ENCODE measurements at places on chromosomes 16 and 17.
A peak's percentile ranks its signal among the peaks of the same experiment; 100 is the strongest.

GRCh38 chr16:70591615-70592014, 54.7 kb upstream of the IL34 start:
- no peak for DNase-seq

DNA sequence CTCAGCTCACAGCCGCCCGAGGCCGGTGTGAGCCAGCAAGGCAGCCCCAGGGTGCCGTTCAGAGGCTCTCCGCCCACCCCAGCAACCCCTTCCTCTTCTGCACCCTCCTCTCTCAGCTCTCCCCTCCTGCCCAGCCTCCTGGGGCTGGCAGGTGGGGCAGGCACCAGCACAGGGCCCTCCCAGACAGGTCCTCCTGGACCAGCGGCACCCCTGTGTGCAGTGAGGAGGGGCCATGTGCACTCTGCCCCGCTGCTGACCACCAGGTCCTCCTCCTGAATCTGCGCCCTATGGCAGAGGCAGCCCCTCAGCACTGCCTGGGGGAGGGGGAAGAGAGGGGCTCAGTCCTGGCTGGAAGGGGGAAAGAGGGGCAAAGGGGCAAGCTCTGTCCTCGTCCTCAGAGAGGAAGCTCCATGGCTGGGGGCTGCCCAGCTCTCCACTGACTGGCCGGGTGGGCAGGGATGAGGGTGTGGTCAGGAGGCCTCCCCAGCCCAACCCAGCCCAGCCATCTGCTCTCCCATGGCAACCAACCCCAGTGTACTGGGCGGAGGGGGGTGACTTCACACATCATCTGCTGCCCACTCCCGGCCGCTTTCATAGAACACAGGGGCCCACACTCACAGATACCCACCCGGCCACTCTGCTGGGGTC, 5.4 kb upstream of the BCAR1 start:
- DNase-seq, result no peak

DNA sequence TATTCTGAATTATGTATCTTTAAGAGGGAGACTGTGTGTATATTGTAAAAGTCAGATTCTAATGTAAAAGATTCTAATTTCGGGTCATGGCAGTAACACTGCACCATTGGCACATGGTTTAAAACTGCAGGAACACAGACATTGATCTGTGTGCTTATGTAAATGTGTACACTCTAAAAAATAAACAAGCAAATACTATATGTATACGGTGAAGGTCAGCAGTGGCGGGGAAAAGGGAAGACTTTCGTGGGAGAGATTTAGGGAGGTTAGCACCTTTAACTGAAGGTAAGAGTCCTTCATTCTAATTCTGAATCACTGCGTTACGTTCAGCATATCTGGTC, 157.8 kb upstream of the FAM20A start:
- DNase-seq, result no peak

GRCh38 chr16:55825115-55825728, 7.7 kb downstream of the CES1 start:
- DNase-seq, result no peak

- no peak for DNase-seq
Observed at GRCh38 chr16:3026003-3026378, 2.2 kb downstream of the THOC6 start.

GRCh38 chr17:46020023-46020761, 21.1 kb downstream of the STH start:
- DNase-seq, result no peak

DNA sequence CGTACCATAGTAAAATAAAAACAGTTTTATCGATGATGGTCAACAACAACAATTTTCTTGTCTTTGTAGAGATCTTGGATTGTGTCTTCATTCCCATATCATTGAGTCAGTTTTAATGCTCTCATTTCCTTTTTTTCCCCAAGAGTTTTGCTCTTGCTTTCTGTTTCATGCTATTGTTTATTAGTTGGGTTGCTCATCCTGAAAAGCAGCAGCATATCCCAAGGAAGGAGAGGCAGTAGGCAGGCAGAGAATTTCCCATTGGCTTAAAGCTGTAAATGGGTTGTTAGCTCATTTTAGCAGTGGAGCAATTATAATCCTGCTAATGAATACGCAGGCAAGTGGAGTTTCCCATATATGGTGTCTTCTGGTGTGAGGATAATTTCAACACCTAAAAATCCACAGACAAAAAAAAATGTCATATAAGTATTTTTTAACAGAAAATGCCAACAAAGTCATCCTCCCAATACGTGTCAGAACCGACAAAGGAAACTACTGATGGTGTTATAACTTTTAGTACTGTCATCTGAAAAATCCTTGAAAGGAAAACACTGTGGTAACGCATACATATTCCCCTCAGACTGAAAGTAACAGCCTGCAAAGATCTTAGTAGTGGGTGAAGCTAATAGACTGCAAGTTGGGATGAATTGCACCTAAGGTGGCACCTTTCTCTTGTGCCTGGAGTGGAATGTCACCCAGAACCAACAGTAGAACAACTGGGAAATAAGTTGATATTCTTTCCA, 218.3 kb downstream of the FTO start:
- no peak for DNase-seq

DNA sequence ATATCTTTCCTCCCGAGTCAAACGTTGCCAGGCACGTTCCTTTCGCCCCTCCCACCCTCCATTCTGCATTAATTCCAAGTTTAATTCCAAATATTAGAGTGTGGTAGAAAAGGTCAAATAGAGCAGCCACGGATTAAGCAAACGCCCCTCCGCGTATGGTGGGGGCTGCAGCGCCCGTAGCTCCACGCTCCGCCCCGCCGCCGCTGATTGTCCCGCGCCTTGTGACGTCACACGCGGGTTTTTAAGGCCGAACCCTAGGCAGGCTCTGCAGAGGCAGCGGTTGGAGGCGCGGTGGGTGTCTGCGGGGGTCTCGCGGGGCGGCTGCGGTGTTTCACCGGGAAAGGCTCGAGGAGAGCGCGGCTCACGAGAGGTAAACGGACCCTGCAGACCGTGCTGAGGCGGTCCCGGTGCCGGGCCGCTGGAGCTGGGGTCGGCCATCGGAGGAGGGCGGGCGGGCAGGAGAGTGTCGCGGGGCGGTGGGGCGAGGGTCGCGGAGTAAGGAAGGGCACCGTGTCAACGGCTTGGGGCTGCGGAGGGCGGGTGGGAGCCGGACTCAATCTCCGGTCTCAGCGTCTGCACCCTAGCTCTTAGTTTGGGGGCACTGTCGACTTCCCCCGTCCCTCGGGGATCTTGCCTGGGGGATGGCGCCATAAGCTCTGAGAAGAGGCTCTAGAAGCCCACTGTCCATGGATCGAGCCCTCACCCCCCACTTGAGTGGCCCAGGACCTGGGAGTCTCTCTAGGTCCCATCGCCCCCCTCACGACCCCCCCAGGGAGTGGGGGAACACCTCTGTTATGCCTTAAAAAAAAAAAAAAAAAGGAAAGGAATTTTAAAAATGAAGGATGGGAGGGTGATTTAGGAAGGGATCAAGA, at the start of gene ARL4D:
Gene ARL4D (plus strand): TSS at position 270 of the 872 bp plus-strand sequence. CDS start 740 bp downstream, outside the sequence.
- peak; percentile 92 for DNase-seq

DNA sequence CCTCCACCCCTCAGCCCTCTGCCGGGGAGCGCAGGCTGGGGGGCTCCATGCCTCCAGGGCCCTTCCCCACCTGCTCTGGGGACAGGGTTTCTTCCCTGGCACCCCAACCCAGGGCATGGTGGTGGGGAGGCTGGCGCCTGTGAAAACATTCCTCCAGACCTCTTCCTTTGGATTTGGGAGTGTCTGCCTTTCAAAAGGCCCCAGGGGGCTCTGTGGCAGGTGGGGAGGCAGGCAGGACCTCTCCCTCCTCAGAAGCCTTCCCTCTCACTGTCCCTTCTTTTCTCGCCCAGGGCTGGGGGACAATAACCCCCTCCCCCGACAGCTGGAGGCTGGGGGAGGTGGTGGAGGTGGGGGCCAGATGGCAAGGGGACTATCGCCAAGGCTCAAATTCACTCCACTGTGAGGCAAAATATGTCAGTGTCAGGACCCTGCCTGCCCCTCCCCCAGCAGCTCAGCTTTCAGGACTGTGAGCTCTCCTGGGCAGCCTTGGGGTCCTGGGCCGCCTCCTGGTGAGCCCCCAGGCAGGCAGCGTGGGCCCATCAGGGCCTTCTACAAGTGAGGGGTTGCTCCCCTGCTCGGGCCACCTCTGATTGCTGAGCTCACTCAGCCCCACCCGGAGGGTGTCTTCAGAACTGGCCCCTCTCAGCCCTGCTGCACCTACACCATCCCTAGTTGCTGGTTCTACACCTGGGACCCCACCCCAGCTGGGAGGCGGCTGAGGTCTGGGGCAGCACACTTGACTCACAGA, 1.8 kb downstream of the CDH15 start:
- DNase-seq, result no peak

GRCh38 chr17:76079956-76080767, 1.2 kb downstream of the ZACN start:
- DNase-seq, result no peak

DNA sequence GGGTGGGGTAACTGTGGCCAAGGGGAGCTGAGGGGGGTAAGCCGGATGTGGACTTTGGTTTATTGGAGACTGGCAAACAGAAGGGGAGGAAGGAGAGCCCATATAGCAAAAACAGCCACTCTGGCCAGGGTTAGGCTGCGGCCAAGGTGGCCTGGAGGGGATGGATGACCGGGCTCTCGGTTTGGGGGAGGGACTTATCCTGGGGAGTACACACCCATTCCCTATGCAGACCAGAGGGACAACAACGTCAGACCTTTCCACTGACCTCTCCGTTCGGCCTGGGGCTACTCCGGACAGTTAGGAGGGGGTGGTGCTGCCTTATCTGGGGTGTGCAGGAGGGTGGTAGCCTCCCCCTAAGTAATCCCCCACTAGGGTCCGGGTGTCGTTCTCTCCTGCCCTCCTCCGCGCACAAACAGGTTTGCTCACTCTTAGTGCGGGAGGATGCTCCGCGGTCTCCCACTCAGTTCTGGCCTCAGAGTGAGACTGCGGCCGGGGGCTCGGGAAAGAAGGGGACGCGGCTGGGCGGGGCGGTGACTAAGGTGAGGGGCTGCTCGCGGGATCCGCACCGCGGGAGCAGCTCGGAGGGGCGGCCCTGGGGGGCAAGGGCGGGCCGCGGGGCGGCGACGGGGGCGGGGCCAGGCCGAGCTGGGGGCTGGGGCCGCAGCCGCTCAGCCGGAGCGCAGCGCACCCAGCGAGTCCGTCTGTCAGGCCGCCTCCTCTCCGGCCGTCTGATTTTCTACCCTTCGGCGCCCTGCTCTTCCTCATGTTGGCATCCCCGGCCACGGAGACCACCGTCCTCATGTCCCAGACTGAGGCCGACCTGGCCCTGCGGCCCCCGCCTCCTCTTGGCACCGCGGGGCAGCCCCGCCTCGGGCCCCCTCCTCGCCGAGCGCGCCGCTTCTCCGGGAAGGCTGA, at the start of gene WNK4:
Gene WNK4 (plus strand): TSS at position 675 of the 915 bp plus-strand sequence. CDS start 89 bp downstream, at position 764.
- no peak for DNase-seq

- DNase-seq, result no peak
Observed at GRCh38 chr17:5485270-5486205, at the start of gene DERL2. TSS of gene DERL2 (minus strand) at chr17:5486178. CDS start at chr17:5486161, 17 bp downstream.

- DNase-seq, result no peak
Observed at GRCh38 chr17:77182205-77183172, 41.7 kb downstream of the SEC14L1 start.

DNA sequence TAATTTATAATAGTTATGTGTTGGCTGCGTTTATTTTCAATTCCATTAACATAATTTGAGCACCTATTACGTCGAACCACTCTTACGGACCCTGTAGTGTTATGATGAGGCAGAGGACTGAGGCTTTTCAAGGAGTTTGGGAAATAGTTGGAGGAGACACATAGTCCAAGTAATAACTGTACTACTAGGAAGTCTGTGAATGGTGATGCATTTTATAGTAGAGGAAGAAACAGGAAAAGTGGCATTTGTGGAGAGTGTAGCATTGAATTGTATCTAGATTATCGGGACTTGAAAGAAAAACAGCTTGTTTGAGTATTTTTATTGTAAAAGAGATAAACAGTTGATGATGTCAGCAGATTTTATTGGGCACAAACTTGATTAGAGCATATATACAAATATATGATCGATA, 1.7 kb downstream of the NFATC3 start:
- DNase-seq, result no peak

- no peak for DNase-seq
Observed at GRCh38 chr16:8583199-8583598, 7.1 kb downstream of the TMEM114 start.

DNA sequence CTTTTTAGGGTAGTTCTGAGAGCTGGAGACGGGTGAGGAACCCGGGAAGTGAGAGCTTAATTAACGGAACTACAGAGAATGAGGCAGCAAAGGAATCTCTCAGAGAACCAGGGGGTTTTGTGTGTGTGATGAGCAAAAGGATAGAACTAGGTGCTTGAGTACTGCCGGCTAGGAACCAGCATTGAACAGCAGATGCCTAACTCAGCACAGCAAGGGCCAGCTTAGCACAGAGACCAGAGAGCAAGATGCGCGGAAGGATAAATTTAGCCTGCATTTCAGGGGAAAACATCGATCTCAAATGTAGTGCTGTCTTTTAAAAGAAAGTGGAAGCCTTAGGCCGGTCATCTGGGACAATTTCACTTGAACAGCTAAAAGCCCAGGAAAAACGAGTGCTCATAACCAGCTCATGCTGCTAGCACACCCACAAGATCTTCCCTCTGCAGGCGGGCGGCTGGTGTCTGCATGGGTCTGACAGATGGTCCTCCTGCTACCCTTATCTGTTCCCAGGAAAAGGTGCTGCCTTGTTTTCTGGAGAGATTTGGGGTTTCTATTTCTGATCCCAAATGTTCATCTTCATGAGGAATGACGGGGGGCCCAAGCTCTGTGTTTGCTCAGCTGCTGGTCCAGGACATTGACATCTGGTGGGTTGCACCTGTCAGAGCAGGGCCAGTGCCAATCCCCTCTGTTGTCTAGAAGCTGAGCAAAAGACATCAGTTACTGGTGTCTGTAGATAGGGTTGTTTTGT, 103.9 kb downstream of the SOCS1 start:
- DNase-seq, result no peak

DNA sequence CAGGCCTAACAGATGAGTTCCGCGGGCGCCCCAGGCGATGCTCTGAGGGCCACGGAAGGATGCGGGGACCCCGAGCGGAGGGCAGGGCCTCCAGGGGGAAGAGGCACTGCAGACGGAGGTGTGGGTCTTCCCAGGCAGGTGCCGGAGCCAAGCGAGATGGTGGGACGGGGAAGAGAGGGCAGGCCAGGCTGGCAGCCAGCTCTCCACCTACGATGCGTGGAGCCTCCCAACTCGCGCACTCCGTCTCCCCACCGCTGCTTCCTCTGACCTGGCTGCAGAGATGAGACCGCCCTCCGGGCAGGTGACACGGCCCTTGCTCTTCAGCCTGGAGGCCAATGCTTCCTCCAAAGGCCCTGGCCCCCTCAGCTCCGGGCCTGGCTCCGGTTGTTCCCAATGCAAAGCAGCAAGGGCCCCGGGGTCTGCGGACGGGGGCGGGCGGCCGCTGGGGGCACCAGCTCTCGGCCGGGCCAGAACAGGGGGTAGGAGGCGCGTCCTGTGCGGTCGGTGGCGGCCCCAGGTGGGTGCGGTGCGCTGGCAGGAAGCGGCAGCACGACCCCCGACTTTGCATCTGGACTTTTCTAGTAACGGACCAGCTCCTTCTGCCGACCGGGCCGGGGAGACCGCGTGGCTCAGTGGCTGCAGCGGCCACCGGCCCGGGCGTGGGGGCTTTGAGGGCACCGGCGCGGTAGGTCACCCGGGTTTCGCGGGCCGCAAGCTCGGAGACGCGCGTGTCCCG, 1.5 kb upstream of the SOX8 start:
- DNase-seq, result no peak
